ENCODE measurements at places on chromosomes 1 and 21. TPM values are rescaled to one million over a fixed set of nuclear protein-coding genes. Genes with fewer than 3 reads are reported as not detected.

GRCh38 chr1:151267760-151268159 lies 13.2 kb downstream of the PSMD4 start:
- H3K27me3 ChIP-seq: no peaks in the 10 kb centered on the region
- no peaks in the 10 kb centered on the region for H3K4me1 ChIP-seq
- no peak overlapping the region for H3K27ac ChIP-seq
- DNase-seq: no peak

- no peaks in the 10 kb centered on the region for H3K27me3 ChIP-seq
- no peak overlapping the region for H3K4me3 ChIP-seq
- no peaks in the 10 kb centered on the region for H3K36me3 ChIP-seq
- no peaks in the 10 kb centered on the region for H3K4me1 ChIP-seq
- H3K27ac ChIP-seq: no peak overlapping the region
- DNase-seq: no peak
These were observed 33.0 kb downstream of the EPHA2 start for GRCh38 chr1:16122916-16123315.

GRCh38 chr1:200970771-200971427 lies 52.6 kb downstream of the KIF21B start:
- H3K27ac ChIP-seq: no peak overlapping the region
- H3K27me3 ChIP-seq: no peaks in the 10 kb centered on the region
- DNase-seq: no peak
- H3K4me1 ChIP-seq: no peaks in the 10 kb centered on the region
- no peak overlapping the region for H3K4me3 ChIP-seq

Gene SAMSN1
- total RNA-seq: 112 TPM

Gene A3GALT2
- total RNA-seq: not detected

Gene NTMT2
- not detected for total RNA-seq

Data from CD4-positive, CD25-positive, alpha-beta regulatory T cell (primary cell).